ENCODE measurements at places on chromosomes 7 and 10. TPM values are rescaled to one million over a fixed set of nuclear protein-coding genes. Genes with fewer than 3 reads are reported as not detected.

The CRHR2 gene
- 0.47 TPM for total RNA-seq

DNA sequence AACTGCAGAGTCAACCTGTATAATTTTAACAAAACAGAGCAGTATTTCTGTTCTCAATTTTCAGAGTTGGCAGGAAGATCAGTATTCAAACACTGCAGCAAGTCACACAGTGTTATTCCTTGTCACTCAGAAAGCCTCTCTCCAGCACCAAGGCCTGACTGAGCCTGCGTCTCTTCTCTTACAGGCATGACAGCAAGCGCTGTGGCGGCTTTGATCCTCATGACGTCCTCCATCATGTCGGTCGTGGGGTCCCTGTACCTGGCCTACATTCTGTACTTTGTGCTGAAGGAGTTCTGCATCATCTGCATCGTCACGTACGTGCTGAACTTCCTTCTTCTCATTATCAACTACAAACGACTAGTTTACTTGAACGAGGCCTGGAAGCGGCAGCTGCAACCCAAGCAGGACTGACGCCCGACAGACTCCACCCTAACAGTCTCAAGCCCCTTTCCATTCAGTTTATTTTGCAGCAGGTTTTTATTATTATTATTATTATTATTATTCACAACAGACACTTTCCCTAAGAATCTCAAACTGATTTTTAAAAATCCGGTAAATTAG is 28.0 kb downstream of the GUSB start:
- H3K4me1 ChIP-seq = no peaks in the 10 kb centered on the region
- no peak overlapping the region for H3K4me3 ChIP-seq
- DNase-seq = peak; percentile 28

- no peaks in the 10 kb centered on the region for H3K27me3 ChIP-seq
- H3K36me3 ChIP-seq = no peaks in the 10 kb centered on the region
- no peak for DNase-seq
- H3K27ac ChIP-seq = no peak overlapping the region
- H3K4me3 ChIP-seq = no peak overlapping the region
Observed at GRCh38 chr10:46536171-46536570, 20.3 kb downstream of the GPRIN2 start.

DNA sequence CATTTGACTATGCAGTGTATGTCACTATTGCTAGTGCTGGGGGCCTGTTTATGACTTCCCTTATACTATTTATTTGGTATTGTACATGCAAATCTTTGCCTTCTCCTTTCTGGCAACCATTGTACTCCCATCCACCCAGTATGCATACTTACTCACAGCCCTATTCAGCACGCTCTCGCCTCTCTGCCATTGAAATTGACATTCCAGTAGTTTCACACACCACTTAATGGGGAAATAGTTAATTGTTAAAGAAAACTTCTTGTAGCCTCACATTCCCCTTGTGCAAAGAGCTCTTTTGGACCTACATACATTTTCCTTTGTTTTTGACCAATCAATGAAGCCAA is 9.9 kb downstream of the CLDN12 start:
- H3K27ac ChIP-seq = no peak overlapping the region
- DNase-seq = no peak
- H3K27me3 ChIP-seq = no peaks in the 10 kb centered on the region
- no peak overlapping the region for H3K4me3 ChIP-seq
- peaks cover 34% of the 10 kb centered on the region for H3K36me3 ChIP-seq
- H3K4me1 ChIP-seq = peaks cover 22% of the 10 kb centered on the region

- H3K36me3 ChIP-seq = no peaks in the 10 kb centered on the region
- no peak within 1 kb of the TSS for H3K27ac ChIP-seq
- H3K27me3 ChIP-seq = peaks cover 12% of the 10 kb centered on the region
- peak within 1 kb of the TSS; percentile 48 for H3K4me3 ChIP-seq
Observed at GRCh38 chr7:151409667-151410404, at the start of gene WDR86. Gene WDR86, minus strand, starts transcription at chr7:151410038. Its CDS starts 449 bp downstream, at chr7:151409589.

The PSPH gene
- total RNA-seq = 11.6 TPM

The DPYSL4 gene
- 3.4 TPM for total RNA-seq

The CYP2E1 gene
- total RNA-seq = 2.9 TPM

The PTF1A gene
- not detected for total RNA-seq

The CFAP46 gene
- 0.35 TPM for total RNA-seq

- H3K27me3 ChIP-seq = no peaks in the 10 kb centered on the region
- no peak overlapping the region for H3K4me3 ChIP-seq
- H3K36me3 ChIP-seq = no peaks in the 10 kb centered on the region
- H3K27ac ChIP-seq = no peak overlapping the region
- no peaks in the 10 kb centered on the region for H3K4me1 ChIP-seq
Observed at GRCh38 chr10:71127104-71127503, 85.3 kb upstream of the UNC5B start.

GRCh38 chr7:2154121-2154520 is 78.6 kb downstream of the MAD1L1 start:
- H3K36me3 ChIP-seq = no peaks in the 10 kb centered on the region
- H3K27ac ChIP-seq = no peak overlapping the region
- peaks cover 20% of the 10 kb centered on the region for H3K4me1 ChIP-seq
- DNase-seq = no peak
- no peak overlapping the region for H3K4me3 ChIP-seq

DNA sequence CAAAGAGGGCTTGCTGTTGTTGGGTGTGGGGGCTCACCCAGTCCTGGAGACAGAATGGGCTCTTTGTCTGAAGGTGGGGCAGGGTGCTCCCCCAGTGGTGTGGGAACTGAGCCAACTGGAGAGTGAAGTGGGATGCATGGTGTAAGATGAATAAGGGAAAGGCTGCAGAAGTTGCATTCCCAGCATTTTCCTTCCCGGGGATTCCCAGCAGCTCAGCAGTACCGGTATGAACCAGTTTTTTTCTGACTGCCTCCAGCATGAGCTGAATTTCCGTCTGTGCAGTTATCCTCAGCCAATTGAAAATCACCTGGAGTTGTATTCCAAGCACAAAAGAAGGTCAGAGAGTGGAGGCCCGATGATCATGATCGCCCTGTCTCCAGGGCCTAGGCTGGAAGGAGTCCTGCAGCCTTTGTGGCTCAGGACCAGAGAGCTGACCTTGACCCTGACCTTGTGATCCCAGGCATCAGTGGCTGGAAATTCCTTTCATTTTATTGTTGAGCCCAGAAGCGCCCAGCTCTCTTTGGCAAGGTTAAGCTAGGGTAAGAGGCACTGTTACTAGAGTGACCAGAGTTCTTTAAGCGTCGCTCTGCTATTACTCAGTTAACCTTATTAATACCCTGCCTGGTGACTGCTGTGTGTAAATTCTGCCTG is 33.4 kb downstream of the OGDH start:
- H3K36me3 ChIP-seq = no peaks in the 10 kb centered on the region
- H3K27ac ChIP-seq = peak overlapping the region; percentile 90
- no peak overlapping the region for H3K4me3 ChIP-seq
- peak; percentile 59 for DNase-seq
- H3K4me1 ChIP-seq = peaks cover 63% of the 10 kb centered on the region
- no peaks in the 10 kb centered on the region for H3K27me3 ChIP-seq

- H3K4me1 ChIP-seq = no peaks in the 10 kb centered on the region
- no peaks in the 10 kb centered on the region for H3K27me3 ChIP-seq
- H3K4me3 ChIP-seq = no peak overlapping the region
- no peak for DNase-seq
- no peaks in the 10 kb centered on the region for H3K36me3 ChIP-seq
Observed at GRCh38 chr10:4742217-4742616, 83.8 kb upstream of the AKR1E2 start.

DNA sequence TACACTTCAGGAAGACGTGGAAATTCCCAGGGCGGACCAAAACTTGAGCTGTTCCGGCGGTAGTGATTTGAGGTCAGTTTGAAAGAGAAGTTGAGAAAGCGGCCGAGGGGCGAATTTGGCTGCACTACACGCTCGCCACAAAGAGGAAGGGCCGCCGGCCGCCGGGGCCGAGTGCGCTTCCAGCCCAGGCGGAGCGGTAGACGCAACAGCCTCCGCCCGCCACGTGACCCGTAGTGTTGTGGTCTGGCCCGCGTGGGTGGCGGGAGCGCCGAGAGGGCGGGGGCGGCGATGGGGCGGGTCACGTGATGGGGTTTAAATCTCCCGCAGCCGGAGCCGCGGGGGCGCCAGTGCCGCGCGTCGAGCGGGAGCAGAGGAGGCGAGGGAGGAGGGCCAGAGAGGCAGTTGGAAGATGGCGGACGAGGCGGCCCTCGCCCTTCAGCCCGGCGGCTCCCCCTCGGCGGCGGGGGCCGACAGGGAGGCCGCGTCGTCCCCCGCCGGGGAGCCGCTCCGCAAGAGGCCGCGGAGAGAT is at the start of gene SIRT1:
Gene SIRT1, plus strand, starts transcription at position 344 of the 529 bp plus-strand sequence. Its CDS starts 66 bp downstream, at position 410.
- no peaks in the 10 kb centered on the region for H3K4me1 ChIP-seq
- peak within 1 kb of the TSS; percentile 89 for H3K27ac ChIP-seq
- peaks cover 20% of the 10 kb centered on the region for H3K36me3 ChIP-seq
- H3K27me3 ChIP-seq = no peaks in the 10 kb centered on the region

The CYP2C9 gene
- not detected for total RNA-seq

The TUBB8 gene
- not detected for total RNA-seq

- no peak overlapping the region for H3K27ac ChIP-seq
- no peak overlapping the region for H3K4me3 ChIP-seq
- no peaks in the 10 kb centered on the region for H3K27me3 ChIP-seq
- H3K4me1 ChIP-seq = no peaks in the 10 kb centered on the region
- no peak for DNase-seq
- no peaks in the 10 kb centered on the region for H3K36me3 ChIP-seq
Observed at GRCh38 chr10:86747796-86748581, 8.4 kb upstream of the BMPR1A start.

DNA sequence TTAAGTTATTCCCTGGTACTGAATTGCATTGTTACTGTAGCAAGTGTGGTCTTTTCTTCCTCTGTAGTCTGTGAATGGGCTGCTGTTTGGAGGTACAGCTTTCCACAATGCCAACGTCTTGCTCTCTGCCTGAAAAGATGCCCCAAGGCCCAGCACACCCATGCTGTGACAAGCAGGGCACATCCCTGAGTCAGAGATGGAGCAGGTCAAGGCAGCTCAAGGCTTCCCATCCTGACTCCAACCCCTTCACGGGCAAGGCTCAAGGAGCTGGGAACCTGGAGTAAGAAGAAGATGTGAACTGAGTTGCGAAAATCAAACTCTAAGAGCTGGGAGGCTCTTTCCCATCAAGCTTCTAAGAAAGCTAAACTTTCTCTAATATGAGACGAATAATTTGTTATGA is 27.2 kb downstream of the SVIL start:
- no peak for DNase-seq
- H3K36me3 ChIP-seq = peaks cover 6% of the 10 kb centered on the region
- H3K4me3 ChIP-seq = no peak overlapping the region
- no peaks in the 10 kb centered on the region for H3K27me3 ChIP-seq
- peaks cover 65% of the 10 kb centered on the region for H3K4me1 ChIP-seq

- no peaks in the 10 kb centered on the region for H3K27me3 ChIP-seq
- peak overlapping the region; percentile 51 for H3K27ac ChIP-seq
- peaks cover 23% of the 10 kb centered on the region for H3K4me1 ChIP-seq
- DNase-seq = no peak
- no peaks in the 10 kb centered on the region for H3K36me3 ChIP-seq
Observed at GRCh38 chr10:96400465-96400864, 41.7 kb upstream of the OPALIN start.

The NPC1L1 gene
- not detected for total RNA-seq

The CLRN3 gene
- total RNA-seq = not detected

DNA sequence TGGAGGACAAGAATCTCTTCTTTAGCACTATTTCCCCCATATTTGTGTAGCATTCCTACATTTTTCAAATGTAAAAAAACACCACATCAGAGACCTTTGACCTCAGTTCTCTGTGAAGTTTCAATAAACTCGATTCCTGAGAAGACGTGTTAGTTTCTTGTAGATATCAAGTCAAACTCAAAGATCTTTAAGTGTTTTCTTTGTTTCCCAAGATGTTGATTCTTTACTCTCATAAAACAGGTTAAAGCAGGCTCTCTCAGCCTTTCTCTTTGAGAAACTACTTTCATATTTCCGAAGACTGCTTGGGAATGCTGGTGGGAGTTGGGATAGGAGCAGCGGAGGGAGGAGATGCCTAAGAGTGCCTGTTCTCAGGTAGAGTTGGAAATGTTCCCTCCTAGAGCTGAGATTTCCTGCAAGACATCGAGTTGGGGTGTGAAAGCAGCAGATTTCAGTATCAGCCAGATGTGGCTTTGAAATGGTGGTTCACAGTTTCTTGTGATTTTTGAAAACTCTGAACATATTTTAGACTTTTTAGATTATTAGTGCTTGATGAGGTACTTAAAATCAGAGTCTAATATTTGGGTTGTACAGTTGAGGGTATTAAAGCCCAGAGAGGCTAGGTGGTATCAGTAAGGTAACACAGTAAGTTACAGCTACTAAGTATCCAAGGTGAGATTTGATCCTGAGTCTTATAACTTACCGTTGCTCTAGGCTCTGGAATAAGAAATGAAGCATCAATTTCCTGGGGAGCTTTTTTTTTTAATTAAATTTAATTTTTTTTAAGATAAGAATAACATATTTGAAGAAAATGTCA is 13.9 kb downstream of the ADK start:
- H3K27me3 ChIP-seq = no peaks in the 10 kb centered on the region
- no peak overlapping the region for H3K4me3 ChIP-seq
- DNase-seq = no peak
- H3K36me3 ChIP-seq = no peaks in the 10 kb centered on the region

DNA sequence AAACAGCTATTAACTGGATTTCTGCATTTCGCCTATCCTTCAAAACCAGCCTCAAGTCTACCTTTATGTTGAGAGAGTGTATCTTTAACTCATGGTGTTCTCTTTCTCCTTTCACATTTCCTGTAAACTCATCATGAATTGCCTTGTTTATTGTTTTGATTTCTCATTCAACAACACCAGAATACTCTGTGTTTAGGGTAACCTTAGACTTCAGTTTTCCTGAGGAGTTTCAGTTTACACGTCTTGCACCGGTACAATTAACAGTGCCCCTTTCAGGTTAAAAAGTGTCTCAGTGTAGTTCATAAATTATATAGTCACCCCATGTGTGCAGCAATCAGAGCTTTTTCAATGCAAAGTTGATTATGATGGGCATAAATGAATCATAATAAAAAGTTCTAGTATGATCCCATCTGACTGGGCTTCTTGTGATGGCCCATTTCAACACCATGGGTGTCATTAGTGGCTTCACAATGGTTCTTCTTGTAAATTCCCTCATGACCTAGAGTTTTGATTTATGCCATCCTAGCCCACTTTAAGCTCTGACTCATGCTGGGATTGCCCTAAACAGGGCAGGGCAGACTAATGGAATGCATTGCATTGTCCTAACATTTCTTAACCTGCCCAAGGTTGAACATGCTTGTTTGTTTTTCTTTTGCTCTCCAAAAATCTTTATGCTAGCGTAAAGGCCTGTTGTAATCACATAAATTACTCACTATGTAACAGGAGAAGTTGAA is 22.0 kb downstream of the ITGB8 start:
- H3K4me1 ChIP-seq = no peaks in the 10 kb centered on the region
- DNase-seq = no peak
- no peaks in the 10 kb centered on the region for H3K27me3 ChIP-seq
- H3K27ac ChIP-seq = no peak overlapping the region

- H3K4me3 ChIP-seq = peak overlapping the region; percentile 20
- H3K27me3 ChIP-seq = no peaks in the 10 kb centered on the region
- H3K36me3 ChIP-seq = no peaks in the 10 kb centered on the region
- no peaks in the 10 kb centered on the region for H3K4me1 ChIP-seq
Observed at GRCh38 chr7:15680446-15680845, 6.0 kb downstream of the MEOX2 start.

DNA sequence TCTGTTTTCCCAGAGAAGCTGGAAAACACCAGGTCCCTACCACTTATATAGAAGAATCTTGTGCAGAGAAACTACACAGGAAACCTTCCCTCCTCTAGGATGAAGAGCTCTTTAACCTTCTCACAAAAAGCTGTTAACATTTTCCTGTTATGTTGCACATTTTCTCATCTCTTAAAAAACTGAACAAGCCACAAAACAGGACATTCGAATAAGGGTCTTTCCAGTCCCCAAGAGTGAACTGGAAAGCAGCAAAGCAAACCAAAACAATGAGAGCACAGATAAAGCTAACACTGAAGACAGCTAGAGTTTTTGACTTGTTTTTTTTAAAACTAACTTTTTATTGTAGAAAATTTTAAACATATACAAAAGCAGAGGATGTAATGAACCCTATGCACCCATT is 82.7 kb downstream of the RNF216 start:
- no peaks in the 10 kb centered on the region for H3K36me3 ChIP-seq
- H3K27ac ChIP-seq = peak overlapping the region; percentile 87
- H3K27me3 ChIP-seq = no peaks in the 10 kb centered on the region
- H3K4me3 ChIP-seq = no peak overlapping the region
